ENCODE measurements at places on chromosomes 7 and 10.

- no peak for DNase-seq
These were observed 11.7 kb upstream of the MTERF1 start for GRCh38 chr7:91892099-91892705.

DNA sequence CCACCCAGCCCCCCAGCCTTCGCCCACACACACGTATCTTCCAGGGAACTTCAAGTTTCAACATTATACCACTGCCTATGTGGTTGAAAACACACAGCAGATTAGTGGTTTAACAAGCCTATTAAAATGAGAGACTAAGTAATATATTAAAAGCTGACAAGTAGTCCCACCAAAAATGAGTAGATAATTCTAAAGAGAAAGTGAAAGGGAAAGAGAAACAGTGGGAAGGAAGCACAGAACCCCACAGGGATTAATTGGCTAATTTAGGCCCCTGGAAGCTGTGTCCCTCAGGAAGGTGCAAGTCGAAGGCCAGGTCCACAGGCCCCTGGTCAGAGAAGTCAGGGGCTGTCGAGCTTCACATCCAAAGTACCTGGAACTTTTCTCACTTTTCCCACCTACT is 210.5 kb upstream of the YAE1 start:
- DNase-seq: no peak

DNA sequence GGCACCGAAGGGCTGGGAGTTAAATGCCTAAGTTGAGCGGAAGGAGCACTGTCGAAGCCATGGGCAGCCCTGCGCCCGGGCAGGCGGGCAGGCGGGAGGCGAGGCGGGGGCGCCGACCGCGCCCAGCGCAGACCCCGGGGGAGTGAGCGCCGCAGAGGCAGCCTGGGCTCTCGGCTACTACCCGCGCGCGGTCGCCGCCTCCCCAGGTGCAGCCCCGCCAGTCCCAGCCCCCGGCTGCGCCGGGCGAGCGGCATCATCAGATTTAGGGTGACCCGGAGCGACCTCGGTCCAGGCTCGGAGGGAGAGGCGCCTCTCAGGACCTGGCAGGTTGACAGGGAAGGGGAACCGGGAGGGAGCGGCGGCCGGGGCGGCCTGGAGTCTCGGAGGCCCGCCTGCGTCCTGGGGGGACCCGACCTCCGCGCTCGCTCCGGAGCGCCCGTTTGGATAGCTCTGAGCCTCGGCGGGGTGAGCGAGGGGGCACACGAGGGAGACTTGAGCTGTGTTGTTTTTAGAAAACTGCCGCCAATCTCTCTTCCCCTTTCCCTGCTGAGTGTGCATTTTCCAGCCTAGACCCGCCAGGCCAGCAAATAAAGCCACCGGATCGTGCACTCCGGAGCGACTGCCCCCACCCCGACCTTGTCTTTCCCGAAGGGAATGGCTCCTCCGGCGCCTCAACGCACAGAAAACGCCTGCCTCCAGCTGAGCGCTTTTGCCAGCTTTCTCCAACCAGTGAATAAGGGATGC is 2.3 kb upstream of the NRP1 start:
- no peak for DNase-seq

DNA sequence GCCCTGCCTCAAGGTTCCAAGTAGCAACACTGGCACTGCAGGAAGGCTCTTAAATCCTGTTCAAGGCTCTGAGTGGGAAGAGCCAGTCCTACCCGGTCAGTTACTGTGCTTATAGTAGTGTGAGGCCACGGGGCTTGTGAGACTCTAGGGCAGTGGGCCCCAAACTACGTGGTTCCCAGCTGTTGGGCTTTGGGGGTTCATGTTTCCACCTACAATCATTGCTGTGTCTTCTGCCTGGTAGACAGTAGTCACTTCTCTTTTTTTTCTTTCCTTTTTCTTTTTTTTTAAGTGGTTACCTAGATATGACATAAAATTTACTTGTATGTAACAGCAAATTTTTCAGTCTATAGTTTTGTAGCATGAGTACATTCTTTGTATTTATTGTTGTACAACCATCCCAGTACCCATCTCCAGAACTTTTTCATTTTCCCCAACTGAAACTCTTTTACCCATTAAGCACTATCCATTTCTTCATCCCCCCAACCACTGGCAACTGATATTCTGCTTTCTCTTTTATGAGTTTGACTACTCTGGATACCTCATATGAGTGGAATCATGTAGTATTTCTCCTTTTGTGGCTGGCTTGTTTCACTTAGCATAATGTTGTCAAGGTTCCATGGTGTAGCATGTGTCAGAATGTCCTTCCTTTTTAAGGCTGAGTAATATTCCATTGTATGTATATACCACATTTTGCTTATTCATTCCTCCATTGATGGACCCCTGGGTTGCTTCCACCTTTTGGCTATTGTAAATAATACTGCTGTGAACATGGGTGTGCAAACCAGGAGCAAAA is 7.7 kb downstream of the UBTD1 start:
- DNase-seq: no peak

- DNase-seq: no peak
These were observed 60.4 kb downstream of the FOXI2 start for GRCh38 chr10:127797339-127797738.

GRCh38 chr7:77269360-77270093 is 69.9 kb upstream of the FGL2 start:
- DNase-seq: no peak

DNA sequence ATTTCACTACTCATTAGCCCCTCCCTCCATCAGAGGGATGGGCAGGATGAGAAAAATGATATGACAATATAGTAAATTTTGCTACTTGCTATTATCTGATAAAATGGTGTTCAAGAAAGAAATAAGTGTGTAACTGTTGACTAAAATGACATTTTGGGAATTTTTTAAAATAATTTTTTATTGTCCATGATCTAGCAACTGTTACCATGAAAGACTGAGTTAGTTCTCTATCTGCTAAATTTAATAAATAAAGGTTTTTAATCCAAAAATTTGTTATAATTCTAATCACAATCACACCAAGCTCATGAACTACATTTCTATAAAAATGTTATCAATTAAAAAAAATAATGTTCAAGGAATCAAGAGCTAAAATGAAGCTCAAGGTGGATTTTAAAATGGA is 28.7 kb upstream of the EPC1 start:
- DNase-seq: no peak

DNA sequence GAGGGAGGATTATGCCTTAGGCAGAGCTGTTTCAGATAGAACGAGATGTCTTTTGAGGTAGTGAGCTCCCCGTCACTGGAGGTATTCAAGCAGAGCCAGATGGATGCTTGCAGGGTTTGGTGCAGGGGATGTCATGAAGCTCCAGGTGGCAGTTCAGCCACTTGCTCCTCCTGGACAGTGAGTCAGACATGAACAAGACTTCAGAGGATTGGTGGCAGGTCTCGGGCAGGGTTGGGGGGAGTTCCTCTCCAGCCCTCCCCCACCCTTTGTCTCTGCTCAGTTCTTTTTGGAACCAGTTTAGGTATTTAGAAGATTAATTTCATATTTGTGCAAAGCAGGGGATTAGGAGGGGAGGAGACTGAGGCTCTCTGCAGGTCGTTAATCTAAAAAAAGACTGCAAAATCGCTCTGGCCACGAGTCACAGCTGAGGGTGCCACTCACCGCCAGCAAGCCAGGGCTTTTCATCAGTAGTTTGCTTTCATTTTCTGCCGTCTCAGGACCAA is 21.5 kb upstream of the MYL10 start:
- DNase-seq: no peak

DNA sequence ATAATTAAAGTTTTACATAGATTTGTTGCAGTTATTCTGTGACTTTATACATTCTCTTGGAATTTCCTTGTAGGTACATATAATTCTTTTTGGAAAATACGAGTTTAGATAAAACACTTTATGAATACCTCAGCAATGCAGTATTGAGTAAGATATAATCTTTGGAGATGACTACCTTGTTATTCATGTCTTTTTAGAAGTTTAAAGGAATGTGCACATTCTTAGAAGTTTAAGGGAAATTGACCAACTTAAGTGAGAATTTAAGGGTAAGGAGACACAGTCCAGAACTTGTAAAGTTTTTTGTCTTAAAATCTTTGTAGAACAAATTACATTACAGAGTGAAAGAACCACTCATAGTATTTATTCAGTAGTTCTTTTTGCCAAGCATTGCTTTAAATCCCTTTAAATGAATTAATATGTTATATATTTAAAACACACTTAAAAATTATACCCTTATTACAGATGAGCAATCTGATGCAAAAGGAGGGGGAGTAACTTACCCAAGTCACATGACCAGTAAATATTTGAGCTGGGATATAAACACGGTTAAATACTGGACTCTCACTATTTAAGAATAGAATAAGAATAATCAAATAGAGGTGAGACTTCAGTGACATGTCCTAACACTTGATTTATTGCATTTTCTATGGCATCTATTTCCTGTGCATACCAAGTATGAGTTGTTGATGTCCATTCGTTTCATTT is 139.5 kb upstream of the FERD3L start:
- DNase-seq: no peak

- DNase-seq: no peak
These were observed 1456.1 kb downstream of the GATA3 start for GRCh38 chr10:9510626-9511025.

- DNase-seq: no peak
These were observed 23.5 kb downstream of the GNAT3 start for GRCh38 chr7:80488406-80488805.

DNA sequence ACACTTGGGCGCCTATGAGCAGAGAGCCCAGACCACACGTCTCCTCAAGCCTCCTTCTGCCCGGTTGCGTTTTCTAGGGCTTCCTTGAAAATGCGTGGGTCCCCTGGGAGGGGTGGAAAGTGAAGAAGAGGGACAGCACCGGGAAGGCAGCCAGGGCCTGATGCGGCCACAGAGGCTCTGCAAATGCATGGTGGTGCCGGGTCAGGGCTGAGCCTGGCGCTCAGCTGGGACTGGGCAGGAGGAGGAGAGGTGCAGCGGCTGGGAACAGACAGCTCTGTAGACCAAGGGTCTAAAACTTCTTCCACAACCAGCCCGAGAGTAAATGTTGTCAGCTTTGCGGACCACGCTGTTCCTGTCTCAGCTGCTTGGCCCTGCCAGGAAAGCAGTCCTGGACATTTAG is 1.6 kb downstream of the DPYSL4 start:
- no peak for DNase-seq

DNA sequence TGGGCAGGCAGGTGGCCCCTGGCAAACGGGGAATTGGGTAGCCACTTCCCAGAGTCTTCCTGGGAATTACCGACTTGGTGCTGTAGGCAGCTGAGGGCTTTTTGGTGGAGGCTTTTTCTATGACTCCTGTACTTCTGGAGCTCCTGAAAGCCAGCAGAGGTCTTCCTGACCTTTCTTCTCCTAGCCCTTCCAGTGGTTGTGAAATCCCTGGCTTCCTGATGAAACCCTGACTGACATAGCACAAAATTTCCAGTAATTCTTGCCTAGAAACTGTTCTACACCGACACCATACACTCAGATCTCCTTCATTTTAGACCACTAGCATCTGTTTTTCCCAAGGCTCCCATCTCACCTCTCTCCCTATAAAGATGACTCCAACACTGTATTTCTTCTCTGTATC is 120.2 kb downstream of the STRA8 start:
- no peak for DNase-seq

DNA sequence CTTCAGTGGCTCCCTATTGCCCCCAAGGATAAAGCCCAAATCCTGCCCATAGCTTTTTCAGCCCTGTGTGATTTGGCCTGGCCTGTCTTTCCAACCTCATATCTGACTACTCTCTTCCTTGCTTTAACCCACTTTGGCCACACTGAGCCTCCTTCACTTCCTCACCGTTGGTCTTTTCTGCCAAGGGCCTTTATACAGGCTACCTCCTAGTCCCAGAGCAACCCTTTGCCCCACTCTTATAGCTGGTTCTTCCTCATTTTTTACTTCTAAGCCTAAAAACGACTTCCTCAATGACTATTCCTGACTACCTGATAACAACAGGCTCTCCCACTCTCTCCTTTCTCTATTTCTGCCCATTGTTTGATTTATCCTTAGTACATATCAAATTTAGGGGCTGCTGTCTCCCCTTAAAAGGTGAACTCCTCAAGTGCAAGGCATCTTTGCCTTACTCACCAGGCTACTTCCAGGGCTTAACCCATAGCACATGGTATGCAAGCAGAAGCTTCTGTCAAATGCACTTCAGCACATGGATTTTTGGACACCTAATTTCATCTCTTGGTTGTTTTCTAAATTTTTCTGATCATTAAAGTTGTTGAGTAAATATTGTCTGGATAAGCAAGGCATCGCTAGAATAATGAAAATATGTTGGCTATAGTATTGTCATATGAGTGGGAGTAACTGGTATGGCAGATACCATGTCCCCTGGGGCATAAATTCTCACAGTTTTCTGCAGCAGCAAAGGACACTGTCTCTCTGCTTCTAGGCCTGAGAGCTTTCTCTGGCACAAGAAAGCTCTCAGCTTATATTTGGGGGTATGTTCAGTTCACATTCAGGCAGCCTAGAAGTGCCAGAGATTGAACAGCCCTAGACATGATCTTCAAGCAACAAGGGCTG is 201.5 kb upstream of the GPR26 start:
- no peak for DNase-seq

All from stimulated activated CD4-positive, alpha-beta T cell treated with anti-CD3 and anti-CD28 coated beads, Interleukin-2, amount 100 ng/mL, for 24 hours (primary cell).